ENCODE measurements at places on chromosomes 5 and 9.

DNA sequence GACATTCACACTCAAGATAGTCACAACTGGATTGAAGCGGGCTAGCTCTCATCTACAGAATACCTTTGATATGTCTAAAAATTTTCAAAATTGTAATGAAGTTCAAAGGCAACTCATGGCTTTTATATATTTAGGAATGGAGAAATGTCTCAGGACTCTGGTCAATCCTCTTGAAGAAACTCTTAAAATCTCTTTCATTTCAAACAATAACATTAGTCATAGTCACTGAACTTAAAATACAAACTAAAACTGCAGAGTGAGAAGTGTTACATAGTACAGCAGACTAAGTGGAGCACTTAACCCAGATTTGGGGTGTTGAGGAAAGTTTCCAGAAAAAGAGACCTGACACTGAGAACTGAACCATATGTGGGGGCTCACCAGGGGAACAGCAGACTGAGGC, 20.7 kb downstream of the FANCC start:
- DNase-seq, result no peak

GRCh38 chr5:133393776-133394476, 218.4 kb downstream of the FSTL4 start:
- no peak for DNase-seq

DNA sequence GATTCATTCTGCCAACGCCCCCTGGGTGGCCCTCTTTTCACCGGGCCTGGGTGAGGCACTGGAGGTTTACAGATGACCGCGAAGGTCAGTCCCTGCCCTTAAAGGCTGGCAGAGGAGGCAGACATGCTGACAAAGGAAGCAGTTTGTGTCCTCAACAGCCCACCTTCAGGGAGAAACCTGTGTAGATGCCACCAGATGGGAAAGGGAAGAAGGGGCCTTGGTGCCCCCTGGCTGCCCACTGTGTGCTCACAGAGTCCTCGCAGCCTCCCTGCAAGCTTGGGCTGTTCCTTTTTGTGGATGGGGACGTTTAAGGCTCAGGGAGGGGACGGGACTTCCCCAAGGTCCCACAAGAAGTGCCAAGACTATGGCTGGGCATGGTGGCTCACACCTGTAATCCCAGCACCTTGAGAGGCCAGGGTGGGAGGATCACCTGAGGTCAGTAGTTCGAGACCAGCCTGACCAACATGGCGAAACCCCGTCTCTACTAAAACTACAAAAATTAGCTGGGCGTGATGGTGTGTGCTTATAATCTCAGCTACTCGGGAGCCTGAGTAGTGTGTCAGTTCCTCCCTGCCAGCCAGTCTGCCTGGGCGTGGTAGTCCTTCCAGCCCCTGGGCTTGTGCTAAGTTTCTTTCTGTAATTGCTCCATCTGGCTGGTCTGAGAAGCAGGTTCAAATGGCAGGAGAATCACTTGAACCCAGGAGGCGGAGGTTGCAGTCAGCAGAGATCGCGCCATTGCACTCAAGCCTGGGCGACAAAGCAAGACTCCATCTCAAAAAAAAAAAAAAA, 36.2 kb downstream of the NEK6 start:
- no peak for DNase-seq

- no peak for DNase-seq
These were observed 70.5 kb downstream of the ST8SIA4 start for GRCh38 chr5:100832252-100833230.

DNA sequence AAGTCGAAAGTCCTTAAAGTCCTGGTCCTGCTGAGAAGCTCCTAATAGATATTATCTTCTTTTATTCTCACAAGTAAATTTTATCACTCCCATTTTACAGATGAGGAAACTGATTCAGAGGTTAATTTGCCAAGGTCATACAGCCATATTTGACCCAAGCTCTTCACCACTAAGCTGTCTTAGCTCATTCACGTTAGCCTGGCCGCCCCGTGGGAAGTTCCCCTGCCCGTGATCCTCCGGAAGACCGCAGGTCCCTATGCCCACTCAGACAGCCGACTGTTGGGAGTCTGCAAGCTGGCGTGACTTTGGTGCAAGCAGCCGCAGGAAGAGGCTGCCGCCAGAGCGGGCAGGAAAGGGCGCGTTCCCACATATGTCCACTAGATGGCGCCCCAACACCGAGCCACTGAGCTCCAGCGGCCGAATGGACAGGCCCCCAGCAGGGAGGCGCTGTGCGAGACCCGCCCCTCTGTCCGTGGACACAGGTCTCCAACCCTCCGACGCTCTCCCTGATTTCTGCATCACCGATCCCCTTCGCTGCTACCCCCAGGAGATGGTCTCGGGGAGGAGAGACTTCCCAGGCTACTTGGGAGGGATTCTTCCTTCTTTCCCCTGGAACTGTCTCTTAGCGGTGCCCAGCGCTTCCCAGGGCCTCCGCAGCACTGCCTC, 10.0 kb upstream of the ARAP3 start:
- peak; percentile 95 for DNase-seq

- peak; percentile 58 for DNase-seq
These were observed 25.1 kb downstream of the SH3GLB2 start for GRCh38 chr9:129002992-129003391.

DNA sequence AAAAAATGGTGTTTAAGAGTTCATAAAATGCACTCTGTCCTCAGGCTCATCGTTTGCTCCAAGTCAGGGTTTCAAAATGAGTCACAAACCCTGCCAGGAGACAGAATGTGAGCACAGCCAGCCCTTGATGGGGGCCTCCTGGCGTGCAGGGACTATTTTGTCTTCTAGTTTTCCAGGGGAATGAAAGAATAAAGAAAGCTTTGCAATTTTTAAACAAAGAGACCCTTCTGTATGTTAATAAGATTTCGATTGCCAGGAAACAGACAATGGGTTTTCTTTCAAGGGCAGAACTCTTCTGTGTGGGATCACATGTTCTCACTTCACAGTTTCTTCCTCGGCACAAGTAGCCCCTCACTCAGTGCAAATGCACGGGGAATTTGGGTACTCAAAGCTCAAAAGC, 121.4 kb upstream of the C6 start:
- no peak for DNase-seq

- DNase-seq, result no peak
These were observed 92.1 kb upstream of the MAP1B start for GRCh38 chr5:72015103-72015548.

GRCh38 chr5:174387448-174387847, 336.9 kb upstream of the MSX2 start:
- no peak for DNase-seq

DNA sequence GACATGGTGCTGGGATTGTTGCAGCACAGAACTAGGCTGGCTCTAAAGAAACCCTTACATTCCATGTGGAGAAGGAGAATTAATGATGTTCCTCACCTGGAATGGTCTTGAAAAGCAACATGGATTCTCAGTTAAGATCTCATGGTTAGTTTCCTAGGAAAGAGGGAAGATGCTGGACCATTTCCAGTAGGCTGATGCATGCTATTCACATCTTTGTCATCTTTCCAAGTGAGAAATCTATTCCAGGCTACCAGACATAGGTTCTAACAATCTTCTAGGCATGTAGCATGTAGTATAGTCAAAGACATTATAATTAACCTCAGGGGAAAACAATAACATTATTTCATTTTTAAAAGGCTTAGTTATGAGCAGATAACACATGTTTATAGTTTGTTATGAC, 44.3 kb downstream of the TMEM252 start:
- no peak for DNase-seq

- no peak for DNase-seq
These were observed 117.4 kb downstream of the SSBP2 start for GRCh38 chr5:81633471-81633870.

GRCh38 chr5:33981408-33982162, 2.9 kb downstream of the SLC45A2 start:
- DNase-seq, result no peak

DNA sequence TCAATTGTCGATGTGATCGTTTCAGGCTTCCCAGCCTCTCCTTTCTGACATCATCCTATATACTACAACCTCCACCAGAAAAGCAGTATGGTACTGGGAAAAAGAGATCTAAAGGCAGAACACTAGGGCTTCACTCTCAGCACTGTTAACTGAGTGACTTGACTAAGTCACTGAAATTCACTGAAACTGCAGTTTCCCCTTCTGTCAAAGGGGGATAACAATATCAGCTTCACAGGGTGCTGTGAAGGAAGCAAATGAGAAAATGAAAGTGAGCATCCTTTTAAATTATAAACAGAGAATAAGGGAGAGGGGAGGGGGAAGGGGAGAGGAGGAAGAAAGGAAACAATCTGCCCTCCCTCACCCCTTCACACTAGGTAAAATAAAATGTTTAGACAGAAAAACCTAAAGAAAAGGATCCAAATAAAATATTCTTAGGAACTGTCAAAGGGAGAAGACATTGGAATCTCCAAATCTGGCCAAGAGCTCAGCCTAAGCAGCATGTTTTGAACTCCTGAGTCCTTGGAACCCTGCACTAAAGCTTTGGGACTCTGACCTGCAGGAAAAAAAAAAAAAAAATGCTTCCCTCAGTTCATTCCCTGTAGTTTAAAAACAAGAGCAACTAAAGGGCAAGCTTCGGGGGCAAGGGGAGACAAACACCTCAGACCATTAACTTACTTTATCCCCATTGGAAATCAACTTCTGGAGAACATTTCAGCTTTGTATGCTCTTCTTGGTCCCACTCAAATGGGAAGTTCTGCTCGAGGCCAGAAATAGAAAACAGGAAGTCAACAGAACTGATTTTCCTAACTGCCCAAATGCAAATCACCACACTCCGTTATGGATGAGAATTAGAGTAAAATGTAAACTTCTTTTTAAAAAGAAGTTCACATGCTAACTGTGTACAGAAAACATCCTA, 178.3 kb downstream of the DEPDC1B start:
- no peak for DNase-seq

DNA sequence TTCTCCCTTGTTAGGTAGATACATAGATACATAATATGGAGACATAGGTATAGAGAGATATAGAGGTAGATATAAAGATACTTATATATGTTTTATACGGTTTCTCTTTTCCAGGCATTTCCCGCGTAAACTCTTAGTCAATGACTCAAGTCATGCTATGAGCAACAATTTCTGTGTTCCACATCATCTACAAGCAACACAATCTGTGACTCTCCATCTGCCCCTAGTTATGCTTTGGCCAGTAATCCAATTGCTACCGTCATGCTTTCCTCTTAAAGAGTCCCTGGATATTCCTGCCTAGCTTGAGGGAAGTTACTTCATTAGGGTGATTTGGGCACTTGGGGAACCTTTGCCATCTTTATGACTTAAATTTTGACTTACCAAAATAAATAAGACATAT, 129.0 kb upstream of the ADAMTS16 start:
- DNase-seq, result no peak

- DNase-seq, result no peak
These were observed 15.2 kb downstream of the TNPO1 start for GRCh38 chr5:72831685-72832084.

GRCh38 chr9:131082774-131083512, 13.4 kb upstream of the AIF1L start:
- DNase-seq, result no peak

GRCh38 chr5:177349362-177349647, 2.2 kb downstream of the LMAN2 start:
- DNase-seq, result no peak

DNA sequence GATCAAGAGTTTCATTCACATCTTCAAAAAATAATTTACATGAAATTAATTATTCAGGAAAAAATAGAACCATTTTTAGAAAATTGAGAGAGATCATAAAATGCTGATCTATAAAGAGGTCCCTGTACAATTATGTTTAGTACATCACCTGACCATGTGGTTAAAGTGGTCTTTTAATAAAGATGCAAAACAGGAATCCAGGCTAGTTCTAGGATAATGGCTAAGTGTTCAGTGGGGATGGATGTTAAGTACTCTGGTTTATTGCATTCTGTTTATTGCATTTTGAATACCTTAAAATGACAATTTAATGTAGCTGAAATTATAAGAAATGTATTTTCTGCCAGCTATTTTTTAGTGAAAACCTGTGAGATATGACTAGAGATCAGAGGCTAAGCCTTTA, 72.0 kb upstream of the SMC2 start:
- no peak for DNase-seq

GRCh38 chr5:107393851-107394250, 276.9 kb downstream of the EFNA5 start:
- no peak for DNase-seq

- no peak for DNase-seq
These were observed 132.8 kb upstream of the CDKN2B start for GRCh38 chr9:22141908-22142307.

DNA sequence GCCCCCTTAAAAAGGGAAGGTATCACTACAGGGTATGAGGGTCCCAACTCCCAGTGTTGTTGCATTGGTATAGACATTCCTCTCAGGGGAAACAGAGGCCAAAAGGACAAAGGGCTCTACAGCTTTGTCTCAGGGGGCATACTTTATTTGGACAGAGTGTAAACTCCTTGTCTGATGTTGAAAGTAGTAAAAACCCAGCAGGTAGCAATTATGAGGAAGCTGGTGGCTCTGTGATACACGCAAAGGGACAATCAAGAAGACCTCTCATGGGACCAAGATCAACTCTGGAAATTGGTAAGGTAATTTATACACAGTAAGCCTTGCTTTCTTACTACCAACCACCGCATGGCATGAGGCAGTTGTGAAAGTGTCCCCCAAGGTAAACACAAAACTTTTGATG, 764.6 kb downstream of the CDH12 start:
- no peak for DNase-seq

- DNase-seq, result no peak
These were observed 216.2 kb upstream of the S1PR3 start for GRCh38 chr9:88775037-88775471.

DNA sequence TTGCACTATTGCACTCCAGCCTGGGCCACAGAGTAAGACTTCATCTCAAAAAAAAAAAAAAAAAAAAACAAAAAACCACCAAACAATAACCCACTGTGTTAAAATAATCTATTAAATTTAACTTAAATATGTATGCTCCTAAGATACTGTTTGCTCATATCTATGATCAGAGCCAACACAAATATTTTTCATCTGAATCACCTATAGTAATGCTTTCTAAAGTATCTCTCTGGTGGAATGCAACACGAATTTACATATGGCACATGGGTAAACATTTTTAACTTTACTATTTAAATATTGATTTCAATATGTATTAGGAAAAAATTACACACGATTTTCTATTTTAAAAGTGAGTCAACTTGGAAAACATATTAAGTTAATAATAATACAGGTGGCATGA, 196.4 kb downstream of the RFX3 start:
- DNase-seq, result no peak

DNA sequence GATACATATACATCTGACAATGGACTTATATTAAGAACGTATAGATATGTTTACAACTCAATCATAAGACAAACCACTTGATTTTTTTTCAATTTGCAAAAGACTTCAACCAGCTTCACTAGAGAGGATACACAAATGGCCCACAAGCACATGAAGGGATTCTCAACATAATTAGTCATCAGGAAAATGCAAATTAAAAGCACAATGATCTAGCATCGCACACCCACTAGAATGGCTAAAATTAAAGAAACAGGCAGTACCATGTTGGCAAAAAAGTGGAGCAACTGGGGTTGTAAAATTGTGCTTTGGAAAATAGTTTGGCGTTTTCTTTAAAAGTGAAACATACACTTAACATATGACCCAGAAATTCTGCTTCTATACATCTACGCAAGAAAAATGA, 80.0 kb upstream of the TRIO start:
- no peak for DNase-seq
